ENCODE measurements at places on chromosomes 7 and 10.

DNA sequence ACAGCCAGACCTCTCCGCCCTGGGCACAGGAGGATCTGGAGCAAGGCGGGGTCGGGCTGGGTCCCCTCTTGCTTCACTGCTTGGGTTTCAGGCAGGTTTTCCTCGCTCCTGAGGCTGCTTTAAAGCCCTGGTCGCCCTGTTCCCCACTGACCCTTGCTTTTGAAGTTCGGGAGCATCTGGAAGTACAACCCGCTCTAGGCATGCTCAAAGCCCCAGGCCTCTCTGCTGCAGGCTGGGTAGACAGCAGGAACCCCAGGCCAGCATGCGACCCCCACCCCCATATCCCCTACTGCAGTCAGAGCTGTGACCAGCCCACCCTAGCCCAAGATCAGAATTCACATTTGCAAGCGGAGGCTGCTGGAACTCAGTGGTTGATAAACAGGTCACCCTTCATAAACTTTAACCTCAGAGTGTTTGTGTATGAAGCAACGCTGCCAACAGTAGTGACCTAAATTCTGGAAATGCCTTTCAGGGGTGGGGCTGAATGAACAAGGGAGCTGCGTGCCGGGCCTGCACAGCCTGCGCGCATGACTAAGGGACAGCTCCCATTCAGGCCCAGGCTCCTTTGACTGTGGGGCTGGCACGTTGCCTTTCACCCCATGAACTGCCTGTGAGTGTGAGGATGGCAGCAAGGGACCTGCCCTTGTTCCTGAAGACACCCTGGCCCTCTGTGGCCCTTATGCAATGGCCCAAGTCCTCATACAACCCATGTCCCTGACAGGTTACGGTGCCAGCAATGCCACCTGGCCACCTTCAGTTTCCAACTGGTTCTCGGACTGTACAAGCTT, 52.5 kb downstream of the PROSER2 start:
- DNase-seq = peak; percentile 68

- no peak for DNase-seq
These were observed 35.4 kb upstream of the TM9SF3 start for GRCh38 chr10:96622013-96622787.

GRCh38 chr10:78416031-78417011, 382.7 kb downstream of the RPS24 start:
- DNase-seq = no peak

- no peak for DNase-seq
These were observed 366.3 kb downstream of the DNAJB6 start for GRCh38 chr7:157703131-157703530.

DNA sequence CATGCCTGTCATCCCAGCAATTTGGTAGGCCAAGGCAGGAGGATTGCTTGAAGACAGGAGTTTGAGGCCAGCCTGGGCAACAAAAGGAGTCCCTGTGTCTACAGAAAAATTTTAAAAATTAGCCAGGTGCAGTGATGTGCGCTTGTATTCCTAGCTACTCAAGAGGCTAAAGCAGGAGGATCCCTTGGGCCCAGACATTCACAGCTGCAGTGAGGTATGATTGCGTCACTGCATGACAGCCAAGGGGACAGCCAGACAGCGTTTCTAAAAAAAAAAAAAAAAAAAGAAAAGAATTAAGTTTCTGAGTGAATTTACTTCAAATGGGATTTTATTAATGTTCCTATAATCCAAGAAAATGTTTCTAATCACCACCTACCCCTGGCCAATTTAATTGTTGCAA, 87.4 kb upstream of the RNF148 start:
- no peak for DNase-seq

DNA sequence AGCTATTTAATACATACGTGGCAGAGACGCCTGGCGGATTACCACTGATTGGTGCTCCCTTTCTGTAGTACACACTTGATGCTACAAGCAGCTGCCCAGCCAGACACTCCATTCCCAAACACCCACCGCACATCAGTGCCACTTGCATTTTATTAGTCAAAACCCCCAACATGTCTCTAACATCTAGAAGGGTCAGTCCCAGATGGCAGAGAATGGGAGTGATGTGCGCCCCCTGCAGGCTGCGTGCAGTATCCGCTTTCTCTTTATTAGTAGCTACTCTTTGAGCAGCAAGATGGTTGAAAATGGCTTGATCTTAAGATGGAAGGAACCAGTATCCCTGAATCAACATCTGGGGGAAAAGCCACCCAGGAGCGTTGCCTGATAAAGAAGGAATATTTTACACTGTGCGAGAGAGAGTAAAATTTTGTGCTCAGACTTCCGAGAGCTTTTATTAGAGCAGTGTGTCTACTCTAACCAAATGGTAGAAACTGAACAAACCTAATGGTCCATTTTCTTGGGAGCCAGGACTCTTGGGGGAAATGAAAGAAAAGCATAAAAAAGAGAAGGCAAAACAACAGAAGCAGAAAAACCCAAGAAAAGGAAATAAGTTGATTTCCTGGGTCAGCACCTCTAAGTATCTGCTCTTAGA, 78.3 kb downstream of the ST8SIA6 start:
- no peak for DNase-seq

GRCh38 chr7:30068117-30068516, 39.9 kb downstream of the PLEKHA8 start:
- DNase-seq = no peak

DNA sequence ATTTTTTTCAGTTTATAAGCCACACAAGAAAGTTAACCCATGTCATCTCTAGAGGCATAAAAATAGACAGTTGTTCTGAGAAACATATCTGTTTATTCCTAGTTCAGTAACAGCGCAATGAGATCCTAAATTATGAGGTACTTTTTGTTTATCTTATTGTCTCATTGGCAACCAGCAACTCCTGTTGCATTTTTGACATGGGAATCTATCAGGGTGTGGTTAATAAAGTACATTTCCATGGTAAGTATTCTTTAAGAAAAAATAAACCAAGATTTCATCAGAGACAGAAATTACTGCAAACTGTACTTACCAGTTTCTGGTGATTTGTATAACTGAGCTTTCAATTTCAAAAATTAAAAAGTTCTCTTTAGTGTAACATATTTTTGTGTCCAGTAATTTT, 9.0 kb downstream of the FAS start:
- DNase-seq = no peak

GRCh38 chr7:31633467-31633866, 53.5 kb upstream of the PPP1R17 start:
- DNase-seq = no peak

DNA sequence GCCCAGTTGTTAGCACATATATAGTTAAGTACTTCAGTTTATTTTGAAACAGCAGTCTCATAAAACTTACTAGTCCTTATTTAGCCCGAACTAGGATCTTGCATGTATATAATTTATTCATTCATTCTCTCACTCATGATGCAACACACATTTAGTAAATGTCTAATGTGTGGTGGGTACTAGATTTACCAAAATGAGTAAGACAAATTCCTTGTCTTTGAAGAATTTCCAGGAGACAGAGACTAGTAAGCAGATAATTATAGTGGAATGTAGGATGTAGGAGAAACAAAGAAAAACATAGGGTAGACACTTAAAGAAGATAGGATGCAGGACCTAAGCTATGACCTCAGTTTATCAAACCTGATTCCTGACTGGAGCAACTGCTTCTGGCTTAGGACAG, 120.2 kb upstream of the AMPH start:
- DNase-seq = no peak

DNA sequence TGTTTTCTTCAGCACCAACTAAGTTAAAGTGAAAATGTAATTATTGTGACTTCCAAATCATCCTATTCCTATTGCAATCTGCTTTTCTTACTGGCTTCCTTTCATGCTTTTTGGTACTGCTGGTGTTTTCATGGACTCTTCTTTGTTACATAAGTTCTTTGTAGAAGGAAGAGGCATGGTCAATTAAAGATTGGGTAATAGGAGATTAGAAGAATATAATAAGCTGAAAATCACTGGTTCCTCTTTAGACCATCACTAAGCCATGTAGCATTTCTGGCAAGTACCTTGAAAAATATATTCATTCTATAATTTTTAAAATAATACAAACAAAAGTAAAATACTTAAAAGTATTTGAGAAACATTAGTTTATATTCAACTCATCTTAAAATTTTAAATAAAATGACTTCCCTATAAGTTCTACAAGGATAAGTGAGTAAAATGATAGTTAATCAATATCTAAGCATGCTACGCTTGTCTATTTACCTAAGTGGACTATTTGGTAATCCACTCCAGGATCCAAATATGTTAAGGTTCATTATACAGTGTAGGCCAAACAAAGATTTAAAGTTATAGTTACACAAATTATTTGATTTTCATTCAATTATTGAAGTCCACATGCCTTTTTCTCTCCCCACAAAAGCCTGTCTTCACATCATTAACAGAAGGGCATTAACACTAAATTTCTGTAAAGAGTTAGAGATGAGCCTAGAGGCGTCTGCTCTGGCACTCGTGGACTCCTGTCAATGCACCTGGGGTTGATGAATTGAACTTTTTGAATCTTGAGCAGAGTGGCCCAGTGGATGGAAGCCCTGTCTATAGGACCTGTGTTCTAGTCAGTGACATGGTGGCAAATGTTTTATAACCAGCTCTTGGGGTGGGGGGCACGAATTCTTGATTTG, 408.1 kb downstream of the INHBA start:
- DNase-seq = no peak

GRCh38 chr7:14438366-14438765, 448.9 kb upstream of the ETV1 start:
- DNase-seq = no peak

GRCh38 chr7:69868921-69869320, 270.6 kb downstream of the AUTS2 start:
- DNase-seq = no peak

DNA sequence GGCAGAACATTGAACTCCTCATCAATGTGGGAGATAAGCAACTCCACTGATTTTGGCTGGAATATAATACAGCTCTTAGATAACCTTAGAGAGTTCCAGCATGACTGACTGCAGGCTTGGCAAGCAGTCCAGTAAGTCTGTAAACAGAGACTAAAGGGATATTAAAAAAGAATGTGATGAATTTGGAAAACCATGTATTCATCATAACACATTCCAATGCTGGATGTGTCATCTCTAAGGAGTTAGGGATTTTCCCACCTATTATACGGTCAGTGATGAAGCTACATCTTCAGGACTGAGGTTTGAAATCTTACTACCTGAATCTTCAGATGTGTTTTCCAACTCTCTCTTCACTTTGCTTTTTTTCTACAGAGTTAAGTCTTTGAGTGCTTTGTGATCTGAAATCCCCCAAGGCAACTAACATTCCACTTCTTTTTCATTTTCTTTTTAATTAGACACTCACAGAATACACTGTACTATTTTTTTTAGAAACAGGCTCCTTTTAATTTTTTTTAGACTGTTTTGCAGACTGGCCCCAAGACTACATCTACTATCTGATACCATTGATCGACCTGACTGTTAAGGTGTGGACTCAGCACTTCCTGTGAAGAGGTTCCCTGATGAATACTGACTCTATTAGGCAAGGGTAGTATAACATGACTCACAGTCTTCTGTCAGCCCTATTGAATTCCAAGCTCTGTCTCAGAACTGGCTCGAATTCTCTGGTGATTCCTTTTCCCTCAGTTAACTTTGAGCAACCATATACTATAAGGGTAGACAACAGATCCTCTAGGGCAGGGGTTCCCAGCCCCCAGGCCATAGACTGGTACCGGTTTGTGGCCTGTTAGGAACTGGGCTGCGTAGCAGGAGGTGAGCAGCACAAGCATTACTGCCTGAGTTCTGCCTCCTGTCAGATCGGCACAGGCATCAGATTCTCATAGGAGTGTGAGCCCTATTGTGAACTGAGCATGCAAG, 678.2 kb downstream of the GRM8 start:
- DNase-seq = no peak

DNA sequence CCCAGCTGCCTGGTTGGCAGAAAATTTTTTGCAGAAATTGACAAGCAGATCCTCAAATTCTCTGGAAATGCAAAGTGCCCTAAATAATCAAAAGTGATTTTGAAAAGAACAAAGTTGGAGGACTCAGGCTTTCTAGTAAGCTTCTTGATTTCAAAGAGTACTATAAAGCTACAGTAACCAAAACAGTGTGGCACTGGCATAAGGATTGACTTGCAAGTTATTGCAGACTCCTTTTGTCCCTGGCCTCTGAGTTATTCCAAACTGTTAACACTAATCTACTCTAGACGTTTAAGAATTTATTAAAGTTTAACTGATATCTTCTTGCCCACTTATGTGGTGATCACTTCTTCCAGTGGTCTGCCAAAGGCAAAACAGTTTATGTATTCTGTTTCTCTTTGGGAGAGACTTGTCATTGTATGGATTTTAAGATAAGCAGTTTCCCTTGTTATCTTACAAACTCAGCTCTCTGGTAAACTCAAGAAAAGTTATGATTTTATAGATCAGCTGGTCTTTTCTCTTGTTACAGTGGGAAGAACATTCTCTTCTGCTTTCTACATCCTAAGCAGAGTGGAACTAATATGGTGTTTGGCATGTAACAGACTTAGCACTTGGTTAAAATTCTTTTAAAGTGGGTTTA, 41.4 kb downstream of the LOXL4 start:
- DNase-seq = no peak

DNA sequence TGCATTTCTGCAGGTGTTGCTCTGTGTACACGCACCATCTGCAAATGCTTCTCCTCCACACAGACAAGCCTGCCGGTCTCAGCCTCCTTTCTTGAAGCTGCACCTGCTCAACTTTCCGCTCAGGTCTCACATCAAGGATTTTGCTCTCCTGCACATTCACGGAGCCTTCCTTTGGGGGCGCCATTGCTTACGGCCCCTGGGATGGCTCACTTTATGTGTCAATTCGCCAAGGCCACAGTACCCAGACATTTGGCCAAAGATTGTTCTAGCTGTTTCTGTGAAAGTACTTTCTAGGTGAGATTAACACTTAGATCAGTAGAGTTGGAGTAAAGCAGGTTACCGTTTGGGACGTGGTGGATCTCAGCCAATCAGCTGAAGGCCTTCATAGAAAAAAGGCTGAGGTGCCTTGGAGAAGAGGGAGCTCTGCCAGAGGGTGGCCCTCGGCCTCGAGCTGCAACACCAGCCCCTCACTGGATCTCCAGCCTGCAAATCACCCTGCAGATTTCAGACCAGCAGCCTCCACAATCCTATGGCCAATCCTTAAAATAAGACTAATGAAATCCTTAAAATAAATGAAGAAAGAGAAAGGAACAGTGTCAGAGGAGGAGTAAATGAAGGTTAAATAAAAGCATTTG, 39.9 kb upstream of the PPP2R2D start:
- DNase-seq = no peak

- no peak for DNase-seq
These were observed 411.0 kb upstream of the PCDH15 start for GRCh38 chr10:55212051-55212450.

GRCh38 chr10:88289342-88289741, 293.8 kb downstream of the RNLS start:
- DNase-seq = no peak

DNA sequence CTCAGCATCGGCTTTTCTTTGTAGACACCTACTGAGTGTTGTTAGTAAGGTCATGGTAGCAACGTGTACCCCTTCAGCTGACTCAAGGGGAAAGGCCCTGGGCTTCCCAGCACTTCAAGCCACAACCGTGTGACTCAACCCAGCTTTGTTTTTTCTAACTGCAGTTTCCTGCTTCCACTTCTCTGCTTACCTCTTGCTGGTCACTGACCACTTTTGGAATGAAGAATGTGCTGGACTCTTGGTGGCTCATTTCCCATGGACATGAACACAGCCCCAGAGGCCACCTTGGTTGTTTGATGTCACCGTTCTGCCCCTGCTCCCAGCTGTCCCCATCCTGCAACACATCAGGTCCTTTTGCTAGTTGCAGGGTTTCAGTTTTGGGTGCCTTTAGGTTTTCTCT, 69.5 kb upstream of the ZNF438 start:
- DNase-seq = peak; percentile 56

GRCh38 chr7:1431634-1432380, 27.5 kb downstream of the MICALL2 start:
- DNase-seq = no peak

All from kidney capillary endothelial cell (primary cell).